Activated CD8-positive, alpha-beta memory T cell treated with anti-CD3 and anti-CD28 coated beads, Interleukin-2, amount 50 U/mL, for 48 hours (primary cell): ENCODE measurements at places on chromosomes 13 and 19.

DNA sequence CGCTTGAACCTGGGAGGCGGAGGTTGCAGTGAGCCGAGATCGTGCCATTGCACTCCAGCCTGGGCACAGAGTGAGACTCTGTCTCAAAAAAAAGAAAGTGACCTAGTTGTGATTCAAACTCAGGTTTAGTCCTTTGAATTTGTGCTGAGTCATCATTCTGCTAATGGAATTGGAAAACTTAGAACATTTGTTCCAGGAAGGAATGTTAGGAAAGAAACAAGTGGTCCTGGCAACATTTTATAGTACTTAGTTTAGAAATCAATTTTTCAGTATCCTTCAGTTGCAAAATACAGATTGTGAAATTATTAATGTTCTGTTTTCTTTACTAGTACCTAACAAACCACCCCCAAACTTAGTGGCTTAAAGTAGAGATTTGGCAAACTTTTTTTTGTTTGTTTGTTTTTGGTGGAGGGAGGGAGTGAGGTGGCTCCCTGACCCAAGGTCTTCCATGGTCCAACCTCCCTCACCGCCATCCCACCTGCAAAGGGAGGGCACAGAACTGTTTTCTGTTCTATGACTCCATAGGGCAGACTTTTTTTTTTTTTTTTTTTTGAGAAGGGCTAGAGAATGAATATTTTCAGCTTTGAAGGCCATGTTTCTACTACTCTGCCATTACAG lies 9.2 kb upstream of the SULT2A1 start:
- no peak for DNase-seq

DNA sequence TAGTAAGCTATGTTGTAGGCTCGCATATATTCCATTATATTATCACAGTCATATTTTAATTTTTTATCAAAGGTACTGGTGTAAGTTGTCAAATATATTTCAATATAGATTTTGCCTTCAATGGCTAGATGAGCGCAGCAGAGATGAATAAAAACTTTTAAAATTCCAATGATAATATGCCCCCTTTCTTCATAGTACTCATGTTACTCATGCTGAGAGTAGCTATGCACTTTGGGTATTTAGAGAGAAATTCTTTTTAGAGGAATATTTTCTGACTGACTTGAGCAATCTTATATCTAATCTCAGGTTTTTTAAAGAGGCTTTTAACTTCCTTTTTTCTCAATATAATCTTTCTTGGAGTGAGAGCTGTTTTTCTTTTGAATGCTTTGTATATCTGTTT lies 11.4 kb downstream of the ZNF254 start:
- no peak for DNase-seq

GRCh38 chr13:89749888-89750287 lies 1597.6 kb upstream of the MIR17HG start:
- DNase-seq, result no peak

- DNase-seq, result peak; percentile 61
Observed at GRCh38 chr13:100392709-100393630, 195.6 kb downstream of the GGACT start.

- DNase-seq, result no peak
Observed at GRCh38 chr19:47885067-47885463, 1.1 kb downstream of the SULT2A1 start.

- no peak for DNase-seq
Observed at GRCh38 chr13:44908712-44909111, 80.6 kb downstream of the NUFIP1 start.

- DNase-seq, result no peak
Observed at GRCh38 chr19:31675193-31675913, 326.1 kb upstream of the TSHZ3 start.

GRCh38 chr13:59230484-59231264 lies 933.1 kb downstream of the DIAPH3 start:
- DNase-seq, result no peak

DNA sequence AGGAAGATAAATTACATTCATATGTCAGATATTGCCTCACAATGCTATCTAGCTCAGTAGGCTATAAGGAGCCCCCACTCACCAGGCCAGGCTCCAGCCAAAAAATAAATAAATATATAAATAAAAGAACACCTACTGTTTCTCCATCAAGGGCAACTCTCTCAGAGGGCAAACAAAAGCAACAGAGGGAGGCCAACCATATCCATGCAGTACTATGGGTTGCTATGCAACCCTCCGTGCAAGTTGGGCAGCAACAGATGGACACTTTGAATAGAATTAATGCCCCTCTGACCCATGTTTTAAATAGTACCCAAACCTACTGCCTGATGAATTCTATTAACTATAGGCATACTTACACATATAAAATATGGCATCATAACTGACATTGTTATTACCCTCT lies 279.8 kb upstream of the EDNRB start:
- DNase-seq, result no peak

DNA sequence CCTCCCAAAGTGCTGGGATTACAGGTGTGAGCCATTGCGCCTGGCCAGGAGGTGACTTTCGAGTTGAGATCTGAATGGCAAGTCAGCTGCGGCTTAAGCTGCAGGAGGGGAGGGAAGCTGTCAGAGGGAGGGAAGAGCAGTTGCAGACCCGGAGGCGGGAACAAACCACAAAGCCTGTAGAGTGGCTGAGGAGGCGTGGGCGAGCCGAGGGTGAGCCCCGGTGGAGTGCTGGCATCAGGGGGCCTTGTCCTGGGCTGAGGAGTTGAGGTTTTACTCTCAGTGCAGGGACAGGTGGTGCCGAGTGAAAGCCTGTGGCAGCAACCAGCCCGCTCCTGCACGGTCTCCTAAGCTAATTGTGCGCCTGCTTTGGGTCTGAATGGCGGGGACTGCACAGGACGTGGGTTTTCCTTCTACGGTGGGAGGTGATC lies 24.2 kb downstream of the PPP1R37 start:
- DNase-seq, result peak; percentile 83

DNA sequence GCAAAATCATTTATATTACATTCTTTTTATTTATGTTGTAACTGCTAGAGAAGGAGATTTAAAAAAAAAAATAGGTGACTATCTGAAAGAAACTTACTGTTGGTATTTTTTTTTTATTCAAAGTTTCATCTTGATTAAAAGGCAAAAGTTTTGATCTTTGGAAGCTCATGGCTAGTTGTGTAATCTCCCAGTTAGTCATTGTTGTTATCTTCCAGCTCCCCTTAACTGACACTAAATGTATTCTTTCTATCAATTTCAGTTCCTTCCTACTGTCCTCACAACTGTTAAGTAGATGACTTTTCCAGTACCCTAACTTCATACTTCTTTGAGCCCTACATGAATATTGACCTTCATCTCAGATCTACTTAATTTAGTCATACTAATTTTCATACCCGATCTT lies 71.1 kb downstream of the PIBF1 start:
- DNase-seq, result no peak

- DNase-seq, result no peak
Observed at GRCh38 chr13:65724226-65724625, 1505.9 kb downstream of the PCDH9 start.

DNA sequence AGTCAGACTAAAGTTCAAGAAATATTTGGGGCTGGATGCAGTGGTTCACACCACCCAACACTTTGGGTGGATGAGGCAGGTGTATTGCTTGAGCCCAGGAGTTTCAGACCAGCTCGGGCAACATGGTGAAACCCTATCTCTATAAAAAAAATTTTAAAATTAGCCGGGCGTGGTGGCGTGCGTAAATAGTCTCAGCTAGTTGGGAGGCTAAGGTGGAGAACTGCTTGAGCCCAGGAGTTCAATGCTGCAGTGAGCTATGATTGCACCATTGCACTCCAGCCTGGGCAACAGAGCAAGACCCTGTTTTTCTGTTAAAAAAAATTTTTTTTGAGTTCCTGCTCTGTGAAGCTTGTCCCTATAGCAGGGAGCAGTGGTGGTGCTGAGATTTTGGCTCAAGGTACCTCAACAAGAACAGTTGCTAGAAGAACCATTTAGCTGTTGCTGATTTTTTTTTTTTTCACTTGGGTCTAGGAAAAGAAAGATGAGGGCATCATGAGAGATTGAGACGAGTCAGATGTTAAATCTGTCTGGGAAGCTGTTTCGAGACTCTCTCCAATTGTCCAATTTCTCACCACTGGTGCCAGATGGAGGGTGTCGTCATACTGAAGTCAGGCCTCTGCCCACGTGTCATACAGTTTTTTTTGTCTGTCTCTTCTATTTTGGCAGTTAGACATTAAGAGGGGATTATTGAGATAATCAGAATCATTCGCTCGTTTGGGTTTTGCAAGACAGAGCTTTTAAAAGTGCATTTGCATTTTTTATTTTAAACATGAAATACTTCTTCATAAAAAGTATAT lies 3.7 kb downstream of the SLC25A42 start:
- no peak for DNase-seq

DNA sequence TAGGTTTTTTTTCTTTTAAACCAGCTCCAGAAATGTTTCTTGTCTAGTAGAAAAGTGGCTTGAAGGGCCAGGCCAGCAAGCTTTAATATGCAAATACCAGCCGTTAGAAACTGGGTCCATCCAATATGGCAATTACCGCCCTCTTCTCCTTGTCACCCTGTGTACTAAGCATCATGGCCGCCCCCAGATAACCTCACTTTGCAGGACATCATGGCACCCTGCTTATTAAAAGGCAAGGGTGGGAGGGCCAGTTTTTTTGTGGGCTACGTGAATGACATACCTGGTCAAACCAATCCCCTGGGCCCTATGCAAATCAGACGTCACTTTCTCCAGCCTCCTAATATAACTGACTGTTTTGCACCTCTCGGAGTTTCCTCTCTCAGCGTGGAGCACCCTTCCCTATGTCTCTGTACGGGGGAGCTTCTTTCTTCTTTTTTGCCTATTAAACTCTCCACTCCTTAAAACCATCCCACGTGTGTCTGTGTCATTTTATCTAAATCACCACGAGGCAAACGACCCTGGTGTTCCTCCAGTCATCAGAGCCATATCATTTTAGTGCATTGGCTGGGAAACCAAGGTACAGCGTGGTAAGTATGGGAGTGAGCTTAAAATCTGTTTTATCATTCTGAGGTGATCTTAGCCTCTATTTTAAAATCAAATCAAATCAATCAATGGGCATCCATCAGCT lies 27.7 kb downstream of the OXGR1 start:
- DNase-seq, result no peak

- no peak for DNase-seq
Observed at GRCh38 chr13:82248762-82249161, 1633.5 kb downstream of the SLITRK1 start.

GRCh38 chr19:14405380-14405757 lies 13.8 kb downstream of the DDX39A start:
- no peak for DNase-seq

GRCh38 chr19:36775768-36776167 lies 3.2 kb upstream of the ZNF850 start:
- DNase-seq, result no peak

- DNase-seq, result no peak
Observed at GRCh38 chr19:5293612-5294378, 46.8 kb downstream of the PTPRS start.

- DNase-seq, result peak; percentile 30
Observed at GRCh38 chr13:21014502-21015170, 46.8 kb downstream of the LATS2 start.

GRCh38 chr19:34172661-34173192 lies 423 bp downstream of the LSM14A start:
- DNase-seq, result no peak

DNA sequence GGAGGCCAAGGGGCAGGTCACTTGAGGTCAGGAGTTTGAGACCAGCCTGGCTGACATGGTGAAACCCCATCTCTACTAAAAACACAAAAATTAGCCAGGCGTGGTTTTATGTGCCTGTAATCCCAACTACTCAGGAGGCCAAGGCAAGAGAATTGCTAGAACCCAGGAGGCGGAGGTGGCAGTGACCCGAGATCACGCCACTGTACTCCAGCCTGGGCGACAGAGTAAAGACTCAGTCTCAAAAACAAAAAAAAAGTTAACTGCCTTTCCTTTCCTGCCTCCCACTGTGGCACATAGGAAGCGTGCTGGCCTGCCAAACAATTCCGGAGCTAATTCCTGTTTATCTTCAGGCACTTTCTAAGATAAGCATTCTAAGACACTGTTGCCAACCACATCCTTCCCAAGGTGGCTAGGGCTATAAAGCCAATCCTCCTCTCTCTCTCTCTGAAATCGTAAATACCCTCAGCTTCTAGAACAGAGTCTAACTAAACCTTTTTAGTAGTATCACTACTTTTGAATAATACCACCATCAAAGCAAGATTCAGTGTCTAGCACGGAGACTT lies 21.6 kb downstream of the SLC25A30 start:
- no peak for DNase-seq

DNA sequence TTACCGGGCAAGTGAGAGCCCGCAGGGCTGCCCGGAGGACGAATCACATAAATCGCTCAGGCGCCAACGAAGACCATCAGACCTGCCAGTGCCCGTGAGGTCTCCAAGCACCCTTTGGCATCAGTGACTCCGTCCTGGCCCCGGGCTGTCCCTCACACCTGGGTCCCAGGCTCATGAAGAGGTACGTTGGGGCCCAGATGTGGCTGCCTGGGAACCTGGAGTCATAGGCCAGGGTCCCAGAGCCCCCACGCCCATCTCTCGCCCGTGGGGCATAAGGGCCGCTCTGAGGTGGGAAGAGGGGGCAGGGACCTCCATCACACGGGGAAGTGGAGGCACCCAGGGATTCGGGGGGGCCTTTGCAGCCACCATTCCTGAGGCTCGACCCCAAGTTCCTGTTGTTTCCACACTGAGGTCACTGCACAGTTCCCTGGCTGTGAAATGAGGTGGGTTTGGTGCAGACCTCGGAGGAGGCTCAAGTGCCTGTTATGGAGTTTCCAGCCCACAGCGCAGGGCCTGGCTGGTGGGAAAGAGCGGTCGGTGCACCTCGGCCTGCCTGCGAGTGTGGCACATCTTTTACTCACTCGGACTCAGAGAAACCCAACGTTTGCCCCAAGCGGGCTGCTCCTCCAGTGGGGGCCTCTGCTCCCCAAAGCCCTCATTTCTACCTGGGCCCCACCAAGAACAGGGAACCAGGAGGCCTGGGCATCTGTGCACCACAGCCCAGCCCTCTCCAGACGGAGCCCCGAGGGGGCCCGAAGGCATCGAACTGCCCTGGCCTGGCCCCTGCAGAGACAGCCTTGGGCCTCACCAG lies 35.9 kb upstream of the C13orf46 start:
- DNase-seq, result no peak

- DNase-seq, result peak; percentile 64
Observed at GRCh38 chr19:39497996-39498797, 550 bp upstream of the DLL3 start.

DNA sequence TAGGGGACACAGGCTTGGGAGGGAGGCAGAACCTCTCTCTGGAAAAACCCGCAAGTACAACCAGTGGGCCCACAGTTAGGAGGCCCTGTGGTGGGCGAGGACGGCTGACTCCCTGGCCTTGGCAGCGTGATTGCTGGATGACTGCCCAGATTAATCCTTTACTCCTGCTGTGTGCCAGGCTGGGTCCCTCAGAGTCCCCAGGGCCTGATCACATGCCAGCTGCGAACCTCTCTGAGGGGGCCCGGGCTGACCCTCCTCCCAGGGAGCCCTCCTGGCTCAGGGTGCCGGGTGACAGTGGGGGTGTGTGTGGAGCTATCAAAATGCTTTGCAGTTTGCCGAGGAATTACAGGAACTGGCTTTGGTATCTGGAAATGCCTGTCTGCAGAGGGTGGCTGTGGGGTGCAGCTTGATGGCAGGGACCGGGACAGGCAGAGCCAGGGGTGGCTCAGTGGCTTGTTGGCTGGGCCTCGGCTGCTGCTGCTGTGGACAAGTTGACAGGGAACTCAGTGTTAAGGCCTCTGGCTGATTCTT lies 48.9 kb downstream of the DNM2 start:
- DNase-seq, result no peak

- no peak for DNase-seq
Observed at GRCh38 chr13:21541271-21541670, 62.7 kb downstream of the MICU2 start.
